Activated T-helper 2 cell treated with anti-CD3 and anti-CD28 coated beads, Interferon-gamma antibody, Interleukin-2, Interleukin-4, amounts not matched to agents 10 μg/mL and 5 μg/mL and 100 μg/mL, durations not matched to agents 14 hours and 24 hours and 36 hours (primary cell): ENCODE measurements at places on chromosomes 4 and X. TPM values are rescaled to one million over a fixed set of nuclear protein-coding genes. Genes with fewer than 3 reads are reported as not detected.

GRCh38 chr4:152041295-152041694, 280.5 kb upstream of the GATB start:
- DNase-seq = no peak
- no peaks in the 10 kb centered on the region for H3K36me3 ChIP-seq
- H3K4me3 ChIP-seq = no peak overlapping the region
- H3K27ac ChIP-seq = no peak overlapping the region
- no peaks in the 10 kb centered on the region for H3K4me1 ChIP-seq
- peaks cover 18% of the 10 kb centered on the region for H3K27me3 ChIP-seq

DNA sequence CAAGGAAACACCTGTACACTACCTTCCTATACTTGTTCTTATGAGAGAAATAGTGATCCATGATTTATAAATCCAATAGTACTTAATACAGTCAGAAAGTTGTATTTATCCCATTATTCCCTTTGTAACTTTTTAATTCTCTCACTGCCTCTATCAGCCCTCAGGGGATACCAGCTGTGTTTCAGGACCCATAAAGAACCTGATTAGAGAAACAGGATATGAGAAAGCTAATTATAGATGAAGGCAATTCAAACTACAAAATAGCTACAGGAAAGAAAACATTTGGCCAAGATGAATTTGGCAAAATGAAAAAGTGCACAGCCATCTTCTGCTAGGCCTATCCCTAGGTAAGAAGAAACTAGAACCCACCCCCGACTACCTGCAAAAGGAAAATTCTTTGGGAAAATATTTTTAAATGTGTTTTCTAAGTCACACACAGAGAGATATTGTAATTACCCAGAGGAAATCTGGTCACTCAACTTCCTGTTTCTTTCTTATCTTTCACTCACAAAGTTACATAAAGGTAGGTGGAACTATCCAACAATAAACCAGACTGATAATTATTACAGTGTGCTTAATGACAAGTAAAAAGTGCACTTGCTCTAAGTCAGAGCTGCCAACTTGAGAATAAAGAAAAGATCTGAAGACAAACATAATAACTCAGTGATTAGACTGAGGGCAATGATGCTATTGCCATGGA, 836.5 kb upstream of the HTR2C start:
- DNase-seq = no peak
- no peak overlapping the region for H3K27ac ChIP-seq
- H3K4me3 ChIP-seq = no peak overlapping the region
- H3K36me3 ChIP-seq = no peaks in the 10 kb centered on the region
- H3K27me3 ChIP-seq = no peaks in the 10 kb centered on the region

Gene NLGN4X
- 0.09 and 0.18 TPM in 2 replicates for total RNA-seq

Gene CSAG3
- not detected in 2 replicates for total RNA-seq

Gene ZDHHC15
- total RNA-seq = 0.05 and 0.07 TPM in 2 replicates

Gene IL13RA2
- not detected in 2 replicates for total RNA-seq
